ENCODE measurements at places on chromosomes 6 and 20. TPM values are rescaled to one million over a fixed set of nuclear protein-coding genes. Genes with fewer than 3 reads are reported as not detected.
A peak's percentile ranks its signal among the peaks of the same experiment; 100 is the strongest.

GRCh38 chr6:7311917-7312615 lies 933 bp downstream of the SSR1 start:
- peaks cover 7% of the 10 kb centered on the region for H3K4me1 ChIP-seq
- H3K27me3 ChIP-seq = no peaks in the 10 kb centered on the region
- no peaks in the 10 kb centered on the region for H3K36me3 ChIP-seq
- peak overlapping the region; percentile 95 for H3K27ac ChIP-seq

DNA sequence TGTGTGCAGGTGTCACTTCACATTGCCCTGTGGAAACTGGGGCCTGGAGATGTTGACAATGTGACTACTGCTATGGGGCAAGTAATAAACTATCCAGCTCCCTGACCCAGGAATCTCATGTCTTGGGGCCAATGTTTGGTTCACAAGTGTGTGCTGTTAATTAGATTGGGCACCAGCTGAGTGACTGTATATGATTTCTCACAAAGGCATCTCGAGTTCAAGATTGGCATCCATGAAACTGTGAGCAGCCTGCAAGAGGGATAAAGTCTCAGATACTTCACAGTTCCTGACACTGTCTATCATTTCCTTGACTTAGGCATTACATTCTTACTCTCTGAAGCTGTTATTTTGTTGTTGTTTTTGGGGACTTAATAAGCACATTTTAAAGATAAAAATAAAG lies 264.0 kb downstream of the PRKN start:
- H3K36me3 ChIP-seq = no peaks in the 10 kb centered on the region
- no peak overlapping the region for H3K27ac ChIP-seq
- H3K4me3 ChIP-seq = no peak overlapping the region
- H3K4me1 ChIP-seq = peaks cover 3% of the 10 kb centered on the region
- H3K27me3 ChIP-seq = no peaks in the 10 kb centered on the region

DNA sequence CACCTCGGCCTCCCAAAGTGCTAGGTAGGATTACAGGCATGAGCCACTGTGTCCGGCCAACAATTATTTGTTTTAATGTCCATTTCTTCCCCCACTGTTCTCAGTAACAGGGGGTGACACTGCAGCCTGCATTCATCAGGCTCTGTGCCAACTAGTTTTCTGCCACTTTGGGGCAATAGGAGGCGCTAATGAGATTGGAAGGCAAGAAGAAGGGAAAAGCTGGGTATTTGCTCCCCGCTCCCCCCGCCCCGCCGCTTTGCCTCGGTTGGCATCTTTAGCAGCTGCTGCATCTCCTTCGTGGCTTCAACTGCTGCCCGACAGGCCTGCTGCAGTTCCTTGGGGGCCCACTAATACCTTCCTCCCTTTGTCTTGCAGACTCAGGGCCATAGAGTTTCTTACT lies 35.0 kb upstream of the MDGA1 start:
- H3K4me1 ChIP-seq = no peaks in the 10 kb centered on the region
- no peak for DNase-seq

DNA sequence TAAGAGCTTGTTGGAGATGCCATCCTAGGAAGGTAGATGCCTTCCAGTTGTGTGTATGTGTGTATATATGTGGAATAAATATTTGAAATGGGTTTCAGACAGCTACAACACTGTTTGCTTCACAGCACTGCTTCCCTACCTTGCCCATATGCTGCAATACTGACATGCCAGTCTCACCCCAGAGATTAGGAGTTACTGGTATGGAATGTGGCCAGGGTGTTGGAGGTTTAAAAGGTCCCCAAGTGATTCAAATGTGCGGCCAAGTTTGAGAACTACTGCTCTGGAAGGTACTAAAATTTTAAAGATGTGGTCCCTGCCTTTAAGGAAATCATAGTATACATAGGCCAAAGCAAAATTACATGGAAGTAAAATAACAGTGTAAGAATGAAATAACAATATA lies 39.5 kb downstream of the BCKDHB start:
- no peak for DNase-seq
- no peaks in the 10 kb centered on the region for H3K27me3 ChIP-seq
- peaks cover 2% of the 10 kb centered on the region for H3K4me1 ChIP-seq
- no peaks in the 10 kb centered on the region for H3K36me3 ChIP-seq
- no peak overlapping the region for H3K27ac ChIP-seq
- no peak overlapping the region for H3K4me3 ChIP-seq

The EFCAB8 gene
- total RNA-seq = not detected

The CLPSL2 gene
- total RNA-seq = not detected

The MDFI gene
- 14.1 TPM for total RNA-seq

Data from ovary (tissue), 10 donors.